G401 (cell line): ENCODE measurements at places on chromosomes 4 and X. TPM values are rescaled to one million over a fixed set of nuclear protein-coding genes. Genes with fewer than 3 reads are reported as not detected.

KCNIP4 gene
- not detected in 2 replicates for total RNA-seq

- no peak for DNase-seq
Observed at GRCh38 chr4:141375855-141376254, 155.2 kb downstream of the ZNF330 start.

DNA sequence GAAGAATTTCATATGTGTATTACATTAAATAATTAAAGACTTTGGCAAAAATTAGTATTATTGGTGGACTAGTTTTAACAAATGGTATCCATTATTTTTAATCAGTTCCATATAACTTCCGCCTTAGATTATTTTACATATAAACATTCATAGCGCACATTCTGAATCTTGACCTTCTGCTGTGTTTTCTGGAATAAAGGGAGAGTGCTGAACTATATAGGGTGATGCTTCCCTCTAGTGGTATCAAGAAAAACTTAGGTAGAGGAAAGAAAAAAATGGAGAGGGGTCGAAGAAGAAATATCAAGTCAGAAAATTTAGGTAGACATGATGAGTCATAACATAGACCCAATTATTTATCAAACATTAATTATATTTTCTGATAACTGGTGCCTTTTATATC, 155.6 kb upstream of the PACRGL start:
- peak; percentile 27 for DNase-seq

GRCh38 chr4:140187316-140187695, 33.3 kb upstream of the MAML3 start:
- no peak for DNase-seq

DNA sequence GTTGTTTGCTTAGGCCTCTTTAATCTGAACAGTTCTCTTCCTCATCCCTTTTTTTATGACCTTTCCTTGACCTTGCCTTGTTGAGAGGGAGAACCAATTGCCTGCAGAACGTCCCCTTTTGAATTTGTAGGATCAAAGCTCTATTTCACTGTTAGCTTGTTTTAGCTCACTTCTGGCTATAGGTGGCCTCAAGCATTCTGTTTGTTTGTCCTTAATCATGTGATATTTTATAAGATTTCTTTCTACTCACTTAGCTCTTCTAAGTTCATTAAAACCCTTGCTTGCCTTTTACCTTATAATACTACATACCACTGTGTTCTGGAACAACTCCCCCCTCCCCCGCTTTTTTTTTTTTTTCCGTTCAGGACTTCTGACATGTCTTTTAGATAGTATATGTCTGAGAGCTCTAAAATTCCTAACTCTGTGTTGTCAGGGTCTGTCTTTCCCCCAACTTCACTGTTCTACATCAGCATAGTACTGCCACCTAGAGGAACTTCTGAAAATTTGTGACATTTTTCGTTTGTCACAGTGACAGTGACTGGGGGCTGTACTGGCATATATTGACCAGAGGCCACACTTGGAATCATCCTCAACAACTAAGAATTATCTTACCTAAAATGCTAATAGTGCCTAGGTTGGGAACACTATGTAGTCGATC, 128.5 kb downstream of the LARP7 start:
- peak; percentile 37 for DNase-seq

DNA sequence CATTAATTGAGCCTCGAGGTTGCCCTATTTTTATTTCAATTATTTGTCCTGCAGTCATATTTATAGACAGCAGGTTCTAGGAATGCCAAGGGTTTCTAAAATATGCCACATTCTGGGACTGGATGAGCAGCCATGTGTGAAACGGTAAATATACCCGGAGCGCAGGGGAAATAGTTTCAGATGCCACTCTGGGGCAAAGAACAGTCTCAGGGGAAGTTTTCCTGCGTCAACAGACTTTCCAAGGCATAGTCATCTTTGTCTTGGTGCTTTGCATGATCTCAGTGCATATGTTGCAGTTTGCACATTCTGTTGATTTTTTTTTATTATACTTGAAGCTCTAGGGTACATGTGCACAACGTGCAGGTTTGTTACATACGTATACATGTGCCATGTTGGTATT, 71.0 kb downstream of the GPAT3 start:
- no peak for DNase-seq

DNA sequence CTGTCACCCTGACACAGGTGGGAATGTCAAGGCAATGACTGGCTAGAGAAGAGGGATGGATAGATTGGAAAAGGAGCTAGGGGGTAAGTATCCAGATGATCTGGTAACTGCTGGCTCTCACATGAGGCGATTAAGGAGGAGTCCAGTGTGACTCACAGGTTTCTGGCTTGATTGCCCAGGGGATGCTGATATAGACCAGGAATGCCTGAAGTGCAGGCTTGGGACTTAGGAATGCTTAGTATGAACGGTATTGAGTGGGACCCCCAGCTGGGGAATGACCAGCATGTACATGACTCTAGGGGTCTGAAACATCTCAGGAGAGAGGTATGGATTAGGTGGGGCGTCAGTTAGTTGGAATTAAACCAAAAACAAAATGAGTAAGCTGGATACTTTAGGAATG, 65.8 kb upstream of the PRPS1 start:
- DNase-seq: no peak

KLB gene
- not detected in 2 replicates for total RNA-seq

- no peak for DNase-seq
Observed at GRCh38 chrX:151765026-151765425, 30.5 kb downstream of the CNGA2 start.

MAGIX gene
- 2.7 and 14.2 TPM in 2 replicates for total RNA-seq

GYG2 gene
- 1.3 and 7.8 TPM in 2 replicates for total RNA-seq

- DNase-seq: no peak
Observed at GRCh38 chrX:83336454-83336853, 171.6 kb upstream of the POU3F4 start.

DNA sequence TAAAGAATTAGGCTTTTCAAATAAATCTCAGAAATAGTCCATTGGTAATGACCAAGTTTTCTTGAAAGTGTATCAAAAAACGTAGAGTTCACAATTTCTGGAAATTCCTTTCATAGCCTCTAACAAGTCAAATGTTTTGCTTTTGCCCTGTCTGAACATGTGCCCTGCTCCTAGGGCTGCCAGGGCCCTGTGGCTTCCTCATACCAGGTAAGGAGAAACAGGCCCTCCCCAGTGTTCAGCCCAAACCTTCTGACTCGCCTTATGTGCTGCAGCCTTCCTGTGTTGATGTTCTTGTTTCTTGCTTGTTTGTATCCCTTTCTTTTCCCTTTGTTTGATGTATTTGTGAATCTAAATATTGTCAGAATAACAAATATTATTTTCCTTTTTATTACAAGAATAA, 146.1 kb upstream of the PACRGL start:
- DNase-seq: no peak
